Fibroblast of skin of abdomen (primary cell): ENCODE measurements at places on chromosomes 1 and 21.

DNA sequence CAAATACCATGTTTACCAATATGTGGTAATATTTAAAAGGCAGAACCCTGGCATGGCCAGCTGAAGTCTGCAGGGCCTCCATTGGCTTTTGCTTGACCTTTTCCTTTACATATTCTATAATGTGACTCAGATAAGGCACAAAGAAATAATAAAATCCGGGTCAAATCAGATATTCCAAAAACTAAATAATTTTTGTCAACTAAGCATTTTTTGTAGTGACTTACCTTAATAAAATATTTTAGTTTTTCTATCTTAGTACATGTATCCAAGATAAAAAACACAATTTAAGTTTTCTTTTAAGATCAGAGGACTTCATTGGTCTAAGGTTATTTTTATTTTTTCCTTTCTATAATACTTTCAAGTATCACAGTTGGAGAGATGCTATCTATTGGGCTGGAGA, 179.4 kb upstream of the ADAMTS5 start:
- no peak for DNase-seq

DNA sequence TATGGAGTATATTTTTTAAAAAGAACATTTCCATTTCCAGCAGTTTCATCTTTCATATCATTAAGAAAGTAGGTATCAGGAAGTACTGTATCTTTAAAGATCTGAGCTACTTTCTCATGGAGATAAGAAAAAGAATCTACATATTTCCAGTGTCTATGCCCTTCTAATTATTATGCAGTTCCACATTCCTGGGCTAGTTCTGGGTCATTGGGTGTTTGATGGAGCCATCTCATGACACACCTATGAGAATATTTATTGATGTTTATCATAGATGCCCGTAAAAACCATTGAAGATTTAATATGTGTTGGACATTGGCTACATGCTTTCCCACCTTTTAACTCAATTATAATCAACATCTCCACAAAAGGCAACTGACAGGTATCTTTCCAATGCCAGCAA, 21.0 kb downstream of the LCE4A start:
- DNase-seq: no peak

DNA sequence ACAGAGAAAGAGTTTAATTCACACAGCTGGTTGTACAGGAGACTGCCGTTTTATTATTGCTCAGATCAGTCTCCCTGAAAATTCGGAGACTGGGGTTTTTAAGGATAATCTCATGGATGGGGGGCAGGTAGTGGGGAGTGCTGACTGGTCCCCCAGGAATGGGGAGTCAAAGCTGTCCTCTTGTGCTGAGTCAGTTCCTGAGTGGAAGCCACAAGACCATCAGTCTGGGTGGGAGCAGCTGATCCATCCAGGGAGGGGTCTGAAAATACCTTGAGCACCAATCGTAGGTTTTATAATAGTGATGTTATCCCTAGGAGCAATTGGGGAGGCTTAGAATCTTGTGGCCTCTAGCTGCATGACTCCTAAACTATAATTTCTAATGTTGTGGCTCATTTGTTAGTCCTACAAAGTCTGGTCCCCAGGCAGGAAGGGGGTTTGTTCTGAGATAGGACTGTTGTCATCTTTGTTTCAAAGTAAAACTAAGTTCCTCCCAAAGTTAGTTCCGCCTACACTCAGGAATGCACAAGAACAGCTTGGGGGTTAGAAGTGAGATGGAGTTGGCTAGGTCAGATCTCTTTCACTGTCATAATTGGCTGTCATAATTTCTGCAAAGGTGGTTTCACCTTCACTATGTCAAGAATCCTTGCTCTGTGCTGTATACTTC, 50.3 kb downstream of the TRAF5 start:
- DNase-seq: peak; percentile 8

GRCh38 chr1:90133133-90133532, 138.2 kb downstream of the ZNF326 start:
- peak; percentile 14 for DNase-seq

GRCh38 chr1:41241749-41242341, at the start of gene SCMH1:
Gene SCMH1 (minus strand): TSS chr1:41242306. CDS start chr1:41186133, 56,173 bp downstream.
- DNase-seq: peak; percentile 52

DNA sequence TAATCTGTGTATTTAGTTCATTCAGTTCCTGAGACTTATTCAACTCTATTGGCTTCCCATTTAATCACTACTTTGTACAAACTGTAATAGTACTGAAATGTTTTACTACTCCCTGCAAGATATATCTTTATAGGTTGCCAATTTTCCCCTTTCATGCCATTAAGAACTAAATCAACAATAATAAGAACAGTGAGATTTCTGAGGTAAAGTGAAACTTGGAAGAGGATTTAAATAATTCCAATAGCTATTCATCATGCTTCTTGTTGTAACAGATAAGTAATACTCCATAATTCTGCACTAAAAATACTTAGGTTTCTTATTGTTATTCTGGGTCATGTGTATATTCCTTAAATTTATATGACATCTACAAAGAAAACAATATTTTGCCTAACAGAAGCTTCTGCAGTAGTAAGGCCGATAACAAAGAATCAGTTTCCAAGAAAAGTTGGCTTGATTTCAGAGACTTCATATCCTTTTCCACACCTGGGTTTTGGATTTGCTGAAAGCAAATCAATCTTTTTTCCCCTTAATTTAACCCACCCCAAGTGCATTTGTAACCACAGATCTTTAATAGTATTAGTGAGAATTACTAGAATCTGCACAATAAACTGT, 258.3 kb downstream of the FAF1 start:
- no peak for DNase-seq

DNA sequence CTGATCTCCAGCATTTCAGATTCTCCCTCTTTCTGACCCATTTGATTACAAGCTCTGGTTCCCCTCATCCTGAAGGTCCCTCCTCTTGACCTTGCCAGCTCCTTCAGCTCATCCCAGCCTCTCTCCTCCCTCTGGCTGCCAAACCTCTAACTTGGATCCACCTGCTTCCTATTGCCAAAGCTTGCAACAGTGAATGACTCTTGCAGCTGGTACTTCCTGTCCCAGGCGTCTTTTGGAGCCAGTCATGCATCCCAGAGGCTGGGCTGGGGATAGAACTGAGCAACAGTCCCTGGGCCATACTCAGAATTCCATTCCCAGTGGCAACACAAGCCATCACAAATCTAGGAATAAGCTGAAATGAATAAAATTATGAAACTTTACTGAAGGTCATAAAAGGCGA, 27.7 kb upstream of the SPOCD1 start:
- DNase-seq: peak; percentile 78

DNA sequence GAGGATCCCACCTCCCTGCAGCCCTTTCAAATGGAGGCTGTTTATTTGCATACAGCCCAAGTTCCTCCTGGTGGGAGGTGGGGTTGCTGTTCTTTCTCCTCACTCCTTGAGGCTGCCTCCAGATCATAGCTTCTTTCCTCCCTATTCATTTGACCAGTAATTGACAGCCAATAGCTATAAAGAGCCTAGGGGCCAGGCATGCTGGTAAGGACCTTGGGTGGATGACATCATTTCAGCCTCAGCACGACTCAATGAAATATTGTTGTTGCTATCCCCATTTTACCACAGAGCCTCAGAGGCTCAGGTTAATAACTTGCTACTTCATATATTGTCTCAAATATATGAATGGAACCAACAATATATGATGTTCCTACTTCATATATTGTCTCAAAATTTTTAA, 31.1 kb downstream of the ZSCAN20 start:
- DNase-seq: no peak

DNA sequence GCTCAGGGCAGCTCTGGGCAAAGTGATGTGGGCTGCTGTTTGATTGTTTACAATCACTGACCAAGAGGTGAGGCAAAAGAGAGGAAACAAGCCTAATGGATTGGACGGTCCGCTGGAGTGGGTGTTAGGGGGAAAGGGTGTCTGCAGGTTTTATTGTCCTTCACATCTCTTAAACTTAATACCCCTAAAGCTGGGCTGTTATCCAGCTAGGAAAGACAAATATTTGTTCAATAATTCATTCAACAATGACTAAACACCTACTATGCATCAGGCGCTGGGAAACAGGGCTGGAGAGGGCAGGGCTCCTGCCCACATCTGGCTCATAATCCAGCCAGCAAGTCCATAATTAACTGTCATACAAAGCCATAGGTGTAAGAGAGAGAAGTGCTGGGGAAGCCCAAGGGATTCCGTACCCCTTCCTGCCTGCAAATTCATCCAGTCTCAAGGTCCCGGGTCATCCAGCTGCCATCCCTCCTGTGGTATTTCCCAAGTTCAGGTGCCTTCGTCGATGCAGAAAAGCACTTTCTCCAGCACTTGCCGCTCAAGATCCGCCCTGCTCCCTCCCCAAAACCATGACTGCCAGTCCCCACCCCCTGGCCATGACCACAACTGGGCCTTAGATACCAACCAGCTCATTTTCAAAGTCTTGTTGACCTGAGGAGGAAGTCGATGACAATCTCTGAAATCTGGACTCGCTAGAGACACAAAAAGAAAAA, 10.7 kb downstream of the TMEM63A start:
- DNase-seq: no peak

DNA sequence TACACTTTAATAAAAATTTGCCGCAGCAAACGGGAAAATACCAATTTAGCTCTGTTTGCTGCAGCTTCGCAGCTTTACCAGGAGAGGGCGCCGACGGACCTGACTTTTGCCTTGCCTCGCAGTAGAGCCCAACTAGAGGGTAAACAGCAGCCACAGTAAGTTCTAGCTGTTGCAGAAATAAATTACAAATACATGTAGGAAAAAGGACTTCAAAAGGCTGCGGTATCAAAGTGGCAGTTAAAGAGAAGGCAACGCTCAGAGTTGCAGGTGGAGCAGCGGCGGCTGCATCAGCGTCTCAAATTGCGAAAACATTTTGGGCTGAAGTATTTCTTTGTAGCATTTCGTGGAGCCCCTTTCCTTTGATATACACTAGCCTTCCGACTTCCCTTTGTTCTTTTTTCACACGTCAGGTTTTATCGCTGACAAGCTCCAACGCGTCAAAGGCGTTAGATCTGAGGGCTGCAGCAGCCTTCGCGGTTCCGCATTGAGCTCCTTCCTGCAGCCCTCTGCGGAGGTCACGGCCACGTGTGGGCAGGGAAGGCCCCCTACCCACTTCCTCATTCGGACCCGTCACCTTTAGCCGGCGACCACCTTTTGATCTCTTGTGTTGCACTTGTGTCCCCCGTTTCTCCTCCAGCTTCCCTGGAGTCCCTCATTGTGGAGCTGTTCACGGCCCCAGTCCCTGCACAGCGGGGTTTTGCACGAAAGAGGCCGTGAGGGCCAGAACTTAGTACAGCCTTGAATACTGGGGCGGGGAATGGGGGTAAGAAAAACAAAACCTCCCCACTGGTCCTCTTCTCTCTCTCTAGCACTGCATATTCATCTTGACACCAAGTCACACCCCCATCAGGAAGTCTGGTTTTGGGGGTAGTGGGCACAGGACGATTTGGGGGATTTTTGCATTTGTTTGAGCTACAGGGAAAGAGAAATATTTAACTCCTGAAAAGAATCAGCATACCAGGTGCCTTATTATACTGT, 72.8 kb downstream of the S1PR1 start:
- peak; percentile 50 for DNase-seq

DNA sequence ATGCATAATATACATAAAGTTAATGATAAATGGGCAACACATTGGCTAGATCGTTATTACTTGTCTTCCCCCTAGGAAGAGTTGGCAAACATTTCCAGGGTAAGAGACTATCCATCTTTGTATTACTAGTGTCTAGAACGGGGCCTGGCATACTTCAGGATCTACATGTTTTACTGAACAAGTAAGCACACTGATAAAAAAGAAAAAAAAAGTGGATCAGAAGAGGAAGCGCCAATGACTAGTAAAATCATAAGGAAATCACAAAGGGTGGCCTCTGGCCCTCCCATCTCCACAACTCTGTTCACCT, 482 bp downstream of the TM2D1 start:
- DNase-seq: no peak

- no peak for DNase-seq
Measured at GRCh38 chr1:34928699-34929496, 552 bp downstream of the DLGAP3 start.

GRCh38 chr1:19668888-19669287, 4.2 kb downstream of the HTR6 start:
- no peak for DNase-seq

GRCh38 chr1:246428542-246429308, 78.4 kb downstream of the SMYD3 start:
- DNase-seq: peak; percentile 97

GRCh38 chr1:162166917-162167615, 97.6 kb downstream of the NOS1AP start:
- no peak for DNase-seq

GRCh38 chr21:40208206-40208947, 341.1 kb downstream of the PCP4 start:
- DNase-seq: no peak

DNA sequence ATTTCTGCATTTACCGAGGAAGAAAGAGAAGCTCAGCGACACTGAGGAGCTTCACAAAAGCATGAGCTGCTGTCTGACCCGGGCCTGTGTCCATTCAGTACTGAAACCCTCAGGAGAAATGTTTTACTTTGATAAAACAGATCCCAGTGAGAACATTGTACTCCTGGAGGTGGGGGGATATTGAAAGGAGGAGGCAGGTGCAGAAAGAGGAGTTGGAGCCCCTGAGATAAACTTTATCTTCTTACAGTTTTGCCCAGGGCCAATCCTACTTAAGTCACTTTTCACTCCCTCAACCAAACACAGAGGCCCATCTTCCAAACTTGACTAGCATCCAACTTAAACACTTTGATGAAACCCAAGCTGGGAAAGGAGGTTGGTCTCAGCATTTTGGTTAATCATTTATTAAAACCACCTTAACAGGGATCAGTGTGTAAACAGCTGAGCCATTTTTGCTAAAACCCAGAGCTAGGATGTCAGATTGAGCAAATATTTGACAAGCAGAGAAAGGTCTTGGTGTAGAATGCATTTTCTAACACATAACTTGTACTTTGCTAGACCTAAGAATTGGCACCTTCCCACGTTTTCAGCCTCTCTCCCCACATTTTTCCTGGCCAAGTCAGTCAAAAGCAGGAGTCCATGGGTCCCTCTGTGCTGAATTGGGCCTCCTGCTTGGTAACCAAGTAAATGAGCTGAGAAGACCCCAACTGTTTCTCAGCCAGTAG, 32.5 kb upstream of the SARS1 start:
- no peak for DNase-seq

GRCh38 chr1:197444755-197445154, 176.7 kb downstream of the CRB1 start:
- DNase-seq: peak; percentile 46

DNA sequence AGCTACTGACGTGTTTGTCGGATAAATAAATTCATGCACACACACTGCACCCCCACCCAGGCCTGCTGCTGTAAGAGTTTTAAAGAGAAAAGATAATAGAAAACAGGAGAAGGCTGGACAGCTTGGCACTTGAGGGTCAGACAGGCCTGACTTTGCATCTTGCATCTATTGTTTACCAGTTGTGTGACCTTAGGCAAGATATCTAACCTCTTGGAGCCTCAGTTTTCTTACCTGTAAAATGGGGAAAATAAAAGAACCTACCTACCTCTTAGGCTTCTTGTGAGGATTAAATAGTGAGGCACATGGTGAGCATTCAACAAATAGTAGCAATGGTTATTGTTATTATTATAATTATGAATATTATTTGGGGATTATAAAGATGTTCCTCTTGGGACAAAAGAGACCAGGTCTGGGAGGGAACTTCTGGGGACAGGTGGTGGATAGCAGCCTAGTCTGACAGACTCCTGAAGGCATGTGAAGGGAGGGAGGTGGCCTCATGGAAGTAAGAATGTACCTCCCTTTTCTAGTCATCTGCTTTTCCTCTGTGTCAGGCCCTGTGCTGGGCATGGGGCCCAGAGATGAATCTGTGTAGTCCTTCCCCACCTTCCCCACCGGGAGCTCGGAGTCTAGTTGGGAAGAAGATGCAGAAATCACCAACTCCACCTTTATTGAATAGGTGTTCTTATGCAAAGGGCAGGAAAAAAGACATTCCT, 18.3 kb upstream of the EPB41 start:
- peak; percentile 18 for DNase-seq

- DNase-seq: no peak
Measured at GRCh38 chr1:61568460-61569302, 156.3 kb downstream of the TM2D1 start.
